ENCODE measurements at places on chromosomes 1 and 21.

GRCh38 chr21:24899138-24899537 is 708.1 kb downstream of the MRPL39 start:
- no peak for DNase-seq

DNA sequence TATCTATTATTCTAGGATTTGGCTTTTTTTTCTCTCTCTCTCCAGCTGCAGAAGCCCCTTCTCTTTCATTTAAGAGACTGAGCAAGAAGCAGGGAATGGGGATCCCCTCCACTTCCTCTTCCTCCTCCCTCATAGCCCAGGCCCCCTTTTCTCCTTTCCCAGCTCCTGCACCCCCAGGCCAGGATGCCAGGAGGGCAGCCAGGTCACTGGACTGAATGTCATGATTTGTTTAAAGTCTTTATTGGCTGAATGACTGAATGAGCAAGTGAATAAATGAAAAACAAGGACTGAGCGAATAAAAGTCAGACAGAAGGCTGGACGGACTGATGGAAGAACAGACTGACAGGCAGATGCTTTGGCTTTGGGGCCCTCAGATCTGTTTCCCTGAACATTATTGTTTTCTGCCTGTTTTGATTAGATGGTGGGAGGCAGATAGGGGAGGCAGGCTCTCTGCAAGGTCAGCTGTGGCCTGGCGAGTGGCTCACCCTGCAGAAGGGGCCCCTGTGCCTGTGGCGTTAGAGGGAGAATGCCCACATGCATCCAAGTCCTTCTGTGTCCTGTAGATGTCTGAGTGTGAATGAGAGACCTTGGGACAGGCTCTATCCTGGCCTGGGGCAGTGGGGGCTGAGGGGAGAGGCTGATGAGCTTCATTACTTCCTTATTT is 20.3 kb upstream of the ADGRB2 start:
- DNase-seq, result peak; percentile 1

GRCh38 chr21:45818904-45819285 is 162.7 kb upstream of the COL6A1 start:
- no peak for DNase-seq

GRCh38 chr1:179296356-179297104 is 2.9 kb downstream of the SOAT1 start:
- DNase-seq, result no peak

DNA sequence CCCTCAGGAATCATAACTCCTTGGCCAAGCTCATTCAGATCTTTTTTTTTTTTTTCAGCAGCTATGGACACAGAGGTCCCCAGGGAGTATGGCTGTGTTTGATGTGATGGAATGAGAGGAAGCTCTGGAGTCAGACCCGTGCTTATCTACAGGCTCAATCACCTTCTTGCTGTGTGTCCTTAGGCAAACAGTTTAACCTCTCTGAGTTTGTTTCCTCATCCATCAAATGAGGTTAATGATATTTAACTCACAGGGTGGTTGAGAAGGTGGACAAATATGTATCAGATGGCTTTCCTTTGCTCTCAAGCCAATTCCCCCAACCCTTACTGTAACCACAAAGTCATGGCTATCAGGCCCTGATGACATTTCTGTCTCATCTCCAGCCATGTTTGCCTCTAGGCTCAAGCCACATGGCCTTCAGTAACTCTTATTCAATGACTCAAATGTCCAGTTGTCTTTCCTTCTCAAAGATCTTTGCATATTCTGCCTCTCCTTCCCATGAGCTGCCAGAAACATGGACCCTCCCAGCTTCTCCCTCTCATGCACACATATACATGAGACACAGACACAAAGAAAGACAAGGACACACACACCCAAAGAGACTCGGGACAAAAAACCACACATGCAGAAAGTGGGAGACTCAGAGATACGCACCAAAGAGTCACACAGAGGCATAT is 303.5 kb upstream of the KAZN start:
- no peak for DNase-seq

Measured in WERI-Rb-1 (cell line).